Stimulated activated CD4-positive, alpha-beta T cell treated with anti-CD3 and anti-CD28 coated beads, Interleukin-1b, Interleukin-23, amount 100 ng/mL, for 24 hours (primary cell): ENCODE measurements at places on chromosomes 11 and 22.

GRCh38 chr11:119992171-119993051 lies 145.5 kb downstream of the TRIM29 start:
- no peak for DNase-seq

GRCh38 chr11:29309992-29310391 lies 706.8 kb downstream of the KCNA4 start:
- no peak for DNase-seq

DNA sequence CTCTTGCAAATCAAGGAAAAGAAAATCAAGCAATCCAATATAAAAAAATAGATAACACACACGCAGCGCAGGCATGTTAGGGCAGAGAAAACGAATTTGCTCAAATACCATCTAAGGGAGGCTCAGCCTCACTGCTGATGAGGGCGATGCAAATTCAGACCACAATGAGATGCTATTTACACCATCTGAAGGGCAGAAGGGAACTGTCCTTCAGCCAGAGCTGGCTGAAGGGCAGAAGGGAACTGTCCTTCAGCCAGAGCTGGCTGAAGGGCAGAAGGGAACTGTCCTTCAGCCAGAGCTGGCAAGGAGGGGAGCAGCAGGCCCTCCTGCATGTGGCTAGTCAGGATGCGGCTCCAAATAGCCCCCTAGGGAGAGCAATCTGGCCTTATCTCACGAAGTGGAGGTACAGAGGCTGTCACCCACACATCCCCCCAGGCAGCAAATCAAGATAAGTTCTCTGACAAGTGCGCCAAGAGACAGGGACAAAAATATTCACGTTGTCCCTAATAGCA lies 7.6 kb upstream of the SLC39A13 start:
- DNase-seq = no peak

GRCh38 chr11:111077530-111078322 lies 167.8 kb upstream of the POU2AF2 start:
- DNase-seq = no peak

GRCh38 chr11:6233984-6234386 lies 451 bp downstream of the FHIP1B start:
- no peak for DNase-seq

- no peak for DNase-seq
Measured at GRCh38 chr11:46290598-46291309, 13.3 kb downstream of the CREB3L1 start.

DNA sequence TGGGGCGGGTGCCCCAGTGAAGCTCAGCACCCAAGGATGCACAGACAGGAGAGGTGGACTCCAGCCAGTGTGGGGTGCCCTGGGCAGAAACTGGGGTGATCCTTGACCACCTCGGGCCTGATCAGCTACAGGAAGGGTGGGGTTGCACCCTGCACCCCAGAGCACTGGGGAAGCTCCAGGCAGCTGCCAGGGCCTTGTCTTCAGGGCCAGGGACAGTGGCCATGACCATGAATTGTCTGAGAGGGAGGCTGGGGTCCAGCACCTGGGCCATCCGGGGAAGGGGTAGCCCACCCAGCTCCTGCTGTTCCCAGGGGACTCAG lies 17.6 kb downstream of the IL17REL start:
- DNase-seq = no peak

DNA sequence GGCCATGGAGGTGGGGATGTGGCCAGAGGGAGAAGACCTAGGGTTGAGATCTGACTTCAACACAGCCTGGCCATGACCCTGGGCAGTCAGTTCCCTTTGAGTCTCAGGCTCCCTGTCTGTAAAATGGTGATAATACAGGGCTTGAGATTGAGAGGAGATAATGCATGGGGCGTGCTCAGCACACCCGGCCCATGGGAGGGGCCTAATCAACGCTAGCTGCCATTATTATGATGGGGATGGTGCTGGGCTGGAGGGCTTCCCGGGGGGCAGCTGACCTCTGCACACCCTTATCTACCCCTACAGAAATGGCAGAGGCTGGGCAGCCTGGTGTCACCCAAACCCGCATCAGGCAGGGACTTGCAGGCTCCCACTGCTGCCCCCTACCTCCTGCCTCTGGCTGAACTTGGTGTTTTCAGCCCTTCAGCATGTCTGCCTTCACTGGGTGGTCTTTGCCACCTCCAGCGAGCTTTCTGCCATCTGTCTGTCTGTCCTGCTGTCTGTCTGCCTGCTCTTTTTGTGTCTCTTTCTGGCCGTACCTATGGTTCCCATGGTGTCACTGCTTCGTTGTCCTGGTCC lies 84.5 kb downstream of the CACNA1I start:
- DNase-seq = no peak

- DNase-seq = no peak
Measured at GRCh38 chr11:17526931-17527627, 17.1 kb downstream of the USH1C start.

- no peak for DNase-seq
Measured at GRCh38 chr11:7638710-7639642, 34.3 kb downstream of the CYB5R2 start.

DNA sequence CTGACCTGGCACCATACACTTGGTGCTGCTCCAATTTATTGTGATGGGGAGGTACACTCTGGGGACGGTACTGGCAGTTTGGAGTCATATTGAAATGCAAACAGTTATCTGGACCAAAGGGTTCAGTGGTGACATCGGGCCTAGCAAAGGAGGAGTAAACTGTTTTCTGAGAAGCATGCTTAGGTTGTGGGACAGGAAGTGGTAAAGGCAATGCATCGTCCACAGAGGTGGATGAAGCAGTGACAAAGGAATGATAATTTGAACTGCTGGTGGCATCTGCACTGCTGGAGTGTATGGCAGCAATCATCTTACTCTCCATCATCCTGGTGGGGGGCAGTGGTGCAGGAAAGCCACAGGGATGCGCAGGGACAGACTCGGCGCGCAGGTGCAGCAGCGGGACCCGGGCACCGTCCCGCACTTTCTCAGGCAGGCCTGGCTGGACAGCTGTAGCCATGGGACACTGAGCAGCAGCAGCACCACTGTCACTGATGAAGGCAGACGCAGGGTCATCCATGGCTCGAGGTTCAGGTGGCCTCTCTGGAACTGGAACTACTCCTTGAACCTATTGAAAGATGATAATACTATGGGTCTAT lies 28.0 kb upstream of the TP53AIP1 start:
- no peak for DNase-seq

GRCh38 chr11:93193731-93194130 lies 4.1 kb downstream of the SLC36A4 start:
- DNase-seq = no peak

DNA sequence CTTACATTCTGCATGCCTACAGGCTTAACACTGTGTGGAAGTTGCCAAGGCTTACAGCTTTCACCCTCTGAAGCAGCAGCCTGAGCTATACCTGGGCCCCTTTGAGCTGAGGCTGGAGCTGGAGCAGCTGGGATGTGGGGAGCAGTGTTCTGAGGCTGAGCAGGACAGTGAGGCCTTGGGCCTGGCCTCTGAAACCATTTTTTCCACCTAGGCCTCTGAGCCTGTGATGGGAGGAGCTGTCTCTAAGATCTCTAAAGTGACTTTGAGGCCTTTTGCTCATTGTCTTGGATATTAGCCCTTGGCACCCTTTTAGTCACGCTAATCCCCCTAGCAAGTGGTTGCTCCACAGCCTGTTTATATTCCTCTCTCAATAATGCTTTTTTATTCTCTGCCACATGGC lies 59.9 kb upstream of the ZBED5 start:
- DNase-seq = no peak

- no peak for DNase-seq
Measured at GRCh38 chr11:13223112-13223511, 54.5 kb upstream of the BMAL1 start.

GRCh38 chr11:74444173-74444826 lies 23.0 kb downstream of the KCNE3 start:
- DNase-seq = no peak

DNA sequence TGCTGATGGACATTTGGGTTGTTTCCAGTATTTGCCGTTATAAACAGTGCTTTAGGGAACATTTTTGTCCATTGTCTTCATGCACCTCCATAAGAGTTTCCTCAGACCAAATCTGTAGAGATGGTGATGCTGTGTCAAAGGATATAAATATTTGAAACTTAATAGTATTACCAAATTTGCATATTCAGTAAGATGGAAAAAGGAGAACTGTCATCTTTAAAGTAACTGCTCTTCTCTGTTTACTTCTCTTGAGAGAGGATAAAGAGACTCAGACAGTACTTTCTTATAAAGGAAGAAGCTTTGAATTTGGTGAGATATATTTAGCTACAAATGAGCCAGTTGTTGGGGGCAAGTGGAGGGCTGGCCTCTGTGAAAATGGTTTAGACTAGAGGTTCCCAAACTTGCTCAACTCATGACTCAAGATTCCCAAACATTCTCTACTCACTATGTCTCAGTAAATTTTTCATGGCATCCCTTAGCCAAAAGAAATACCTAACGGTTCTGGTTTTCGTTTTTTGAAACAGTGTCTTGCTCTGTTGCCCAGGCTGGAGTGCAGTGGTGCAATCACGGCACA lies 26.2 kb downstream of the SHISA8 start:
- no peak for DNase-seq

DNA sequence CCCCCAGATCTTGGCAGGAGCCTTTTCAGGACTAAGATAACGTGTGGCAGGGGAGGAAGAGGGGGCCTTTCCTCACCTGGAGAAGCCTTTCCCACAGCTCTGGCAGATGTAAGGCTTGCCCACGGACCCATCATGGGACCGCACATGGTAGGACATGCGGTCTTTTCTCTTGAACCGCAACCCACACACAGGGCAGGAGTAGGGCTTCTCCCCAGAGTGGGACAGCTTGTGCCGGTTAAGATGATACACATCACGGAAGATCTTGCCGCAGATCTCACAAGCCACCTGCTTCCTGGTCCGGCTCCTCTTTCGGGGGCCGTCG lies 1.9 kb downstream of the PATZ1 start:
- DNase-seq = no peak

- DNase-seq = no peak
Measured at GRCh38 chr11:27701355-27702105, 1.3 kb upstream of the BDNF start.

DNA sequence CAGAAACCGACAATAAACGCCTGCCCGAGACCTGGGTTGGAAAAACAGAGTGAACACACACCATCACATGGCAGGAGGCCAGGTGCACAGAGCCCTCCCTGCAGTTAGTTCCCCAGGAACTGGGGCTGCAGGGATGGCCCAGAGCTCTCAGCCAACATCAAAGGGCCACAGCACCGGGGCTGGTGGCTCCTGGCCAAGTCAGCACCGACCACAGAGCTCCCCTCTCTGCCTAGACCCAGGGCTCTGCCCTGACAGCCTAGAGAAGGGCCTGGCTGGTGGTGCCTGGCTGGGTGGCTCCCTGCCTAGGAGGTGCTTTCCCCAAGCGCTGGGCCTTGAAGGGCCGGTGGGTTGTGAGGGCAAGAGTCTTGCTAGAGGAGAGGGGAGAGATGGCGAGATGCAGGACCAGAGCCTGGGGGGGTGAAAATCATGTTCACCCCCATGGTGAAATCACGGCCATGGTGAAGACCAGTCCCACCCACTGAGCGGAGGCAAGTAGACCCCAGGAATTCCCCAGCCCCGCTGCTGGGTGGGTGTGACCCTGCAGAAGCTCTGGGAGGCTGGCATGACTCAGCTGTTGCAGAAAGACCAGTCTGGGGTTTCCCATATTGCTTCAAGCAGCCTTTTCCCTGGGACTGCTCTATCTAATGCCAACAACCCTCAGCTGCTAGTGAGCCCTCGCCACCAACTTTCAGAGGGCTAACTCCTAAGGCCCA lies 7.2 kb upstream of the BID start:
- no peak for DNase-seq

- DNase-seq = no peak
Measured at GRCh38 chr22:50165436-50166123, 5.0 kb upstream of the PANX2 start.

- no peak for DNase-seq
Measured at GRCh38 chr11:96942855-96943254, 553.0 kb downstream of the JRKL start.

- no peak for DNase-seq
Measured at GRCh38 chr22:31210556-31211421, 1.3 kb upstream of the LIMK2 start.

- no peak for DNase-seq
Measured at GRCh38 chr11:23370580-23371275, 510.5 kb upstream of the CCDC179 start.

GRCh38 chr11:128704517-128704916 lies 10.6 kb downstream of the FLI1 start:
- DNase-seq = no peak

- DNase-seq = no peak
Measured at GRCh38 chr11:123173040-123173855, 21.8 kb downstream of the CLMP start.

DNA sequence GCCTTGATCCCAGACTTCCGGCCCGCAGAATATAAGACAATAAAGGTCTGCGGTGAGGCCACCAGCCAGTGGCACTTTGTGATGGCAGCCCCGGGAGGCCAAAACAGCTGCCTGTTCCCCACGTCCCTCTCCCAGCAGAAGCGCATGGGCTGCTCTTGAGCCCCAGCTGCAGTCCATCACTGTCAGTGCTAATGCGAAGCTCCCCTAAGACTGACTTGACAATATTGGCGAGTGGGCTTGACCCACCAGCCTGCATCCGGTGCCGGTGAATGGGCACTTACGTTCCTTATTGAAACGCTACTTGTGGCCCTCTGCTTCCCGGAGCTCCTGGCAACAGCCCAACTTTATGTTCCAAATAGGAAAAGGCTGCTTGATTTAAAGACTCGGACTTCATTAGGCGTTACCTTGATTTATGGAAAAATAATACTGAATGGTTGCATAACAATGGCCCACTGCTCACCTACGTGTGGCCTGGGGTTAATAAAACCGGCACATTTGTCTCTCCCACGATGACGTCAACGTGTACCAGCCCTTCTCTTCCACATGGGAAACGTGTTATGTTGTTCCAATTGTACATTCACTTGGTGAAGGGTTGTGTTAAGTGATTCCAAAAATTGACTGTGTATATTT lies 93.4 kb upstream of the SEPTIN5 start:
- no peak for DNase-seq

DNA sequence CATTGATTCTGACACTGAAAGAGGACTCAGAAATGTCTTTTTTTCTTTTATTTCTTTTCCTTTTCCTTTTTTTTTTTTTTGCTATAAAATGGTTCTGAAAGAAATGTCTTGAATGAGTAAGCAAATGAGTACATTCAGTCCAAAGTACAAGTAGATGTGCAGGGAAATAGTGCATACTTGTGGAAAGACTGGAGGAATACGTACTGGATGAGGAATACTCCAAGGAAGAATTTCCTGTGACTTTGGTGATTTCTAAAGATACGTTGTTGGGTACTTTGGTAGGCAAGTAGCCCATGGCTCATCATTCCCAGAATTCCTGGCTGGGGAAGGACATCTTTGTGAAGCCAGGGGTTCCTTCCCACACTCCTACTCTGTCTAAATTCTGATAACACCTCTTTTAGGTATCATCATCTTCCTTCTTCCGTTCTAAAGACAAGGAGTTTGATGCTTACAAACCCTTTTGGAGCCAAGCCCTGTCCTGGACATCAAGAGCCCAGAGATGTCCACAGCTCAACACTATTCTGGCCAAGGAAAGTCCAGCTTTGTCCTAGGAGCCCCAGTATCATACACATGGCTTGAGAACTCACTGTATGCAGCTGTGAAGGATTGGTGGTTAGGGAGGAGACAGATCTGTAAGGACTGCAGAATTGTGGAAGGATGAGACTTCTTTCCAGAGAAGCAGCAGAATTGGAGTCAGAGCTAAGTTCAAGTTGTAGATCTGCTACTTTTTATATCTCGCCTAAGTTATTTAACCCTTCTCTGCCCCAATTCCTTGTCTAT lies 4.8 kb upstream of the NUP98 start:
- DNase-seq = no peak

GRCh38 chr11:21289686-21290085 lies 620.3 kb downstream of the NELL1 start:
- no peak for DNase-seq
